Fibroblast of upper back skin (primary cell): ENCODE measurements at places on chromosomes 7 and 10.

DNA sequence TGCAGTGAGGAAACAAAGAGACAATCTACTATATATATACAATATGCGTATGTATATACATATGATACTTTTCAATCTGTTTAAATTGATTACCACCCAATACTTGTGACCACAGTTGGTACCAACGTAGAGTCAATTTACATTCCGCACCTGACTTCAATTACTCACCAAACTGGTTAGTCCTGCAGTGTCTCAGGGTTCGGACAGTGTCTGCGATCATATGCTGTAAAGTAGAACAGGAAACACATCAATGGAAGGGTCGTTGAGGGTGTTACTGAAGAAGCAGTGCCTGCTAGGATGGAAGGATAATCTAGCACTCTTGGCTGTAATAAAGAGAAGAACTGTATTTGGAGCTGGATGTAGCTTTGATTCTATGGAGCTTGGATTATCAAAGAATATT is 179.7 kb upstream of the CDCA7L start:
- no peak for DNase-seq

- no peak for DNase-seq
Observed at GRCh38 chr10:124356701-124357560, 61.8 kb downstream of the OAT start.

- DNase-seq, result no peak
Observed at GRCh38 chr7:82530361-82530760, 86.8 kb upstream of the CACNA2D1 start.

DNA sequence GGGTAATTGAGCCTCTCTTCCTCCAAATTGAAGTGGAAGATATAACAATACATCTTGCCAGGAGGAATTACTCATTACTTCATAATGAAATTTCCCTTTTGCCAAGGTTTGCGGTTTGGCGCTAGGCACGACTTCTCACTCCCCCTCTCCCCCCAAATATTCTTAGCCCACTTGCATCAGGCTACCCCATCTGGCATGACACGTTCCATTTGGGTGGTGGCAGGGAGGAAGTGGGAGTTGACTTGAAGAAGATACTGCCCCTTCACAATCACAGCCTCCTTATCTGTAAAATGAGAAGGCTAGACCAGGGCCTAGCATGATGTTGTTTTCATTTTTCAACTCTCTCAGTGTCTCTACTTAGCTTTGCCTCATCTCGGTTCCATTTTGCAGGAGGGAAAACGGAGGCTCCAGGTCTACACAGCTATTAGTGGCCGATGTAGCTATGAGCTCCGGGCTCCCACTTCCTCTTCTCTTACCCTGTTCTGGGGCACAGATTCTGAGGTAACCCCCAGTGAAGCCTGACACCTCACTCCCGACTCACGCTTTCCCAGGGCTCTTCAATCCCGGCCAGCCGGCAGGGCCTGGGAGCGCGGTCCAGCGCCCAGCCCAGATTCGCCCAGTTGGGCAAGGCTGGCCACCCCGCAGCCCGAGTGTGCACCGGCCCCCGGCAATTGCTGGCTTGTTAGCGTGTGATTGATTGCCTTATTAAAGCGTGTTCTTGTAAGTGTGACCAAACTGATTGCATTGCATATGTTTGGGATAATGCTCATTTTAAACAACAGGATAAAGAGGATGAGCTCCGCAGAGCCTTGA is 6.5 kb downstream of the EVX1 start:
- peak; percentile 35 for DNase-seq

GRCh38 chr7:26052706-26053105 is 99.3 kb upstream of the NFE2L3 start:
- peak; percentile 6 for DNase-seq

DNA sequence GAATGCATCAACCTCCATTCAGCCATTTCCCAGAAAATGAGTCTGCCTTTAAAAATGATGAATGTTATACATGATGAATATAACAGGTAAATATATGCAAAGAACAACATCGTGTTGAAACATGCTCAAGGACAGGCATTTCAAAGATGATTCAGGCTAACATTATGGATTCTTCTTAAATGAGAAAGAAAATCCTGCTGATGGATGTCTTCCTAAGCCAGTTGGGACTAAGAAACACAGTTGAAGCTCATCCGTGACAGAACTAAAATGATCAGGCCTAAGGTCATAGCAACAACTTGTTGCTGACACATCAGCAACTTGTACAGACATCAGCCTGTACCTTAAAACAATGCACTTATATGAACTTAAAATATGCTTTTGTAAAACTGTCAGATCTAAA is 267.9 kb downstream of the MAGI2 start:
- DNase-seq, result peak; percentile 10

DNA sequence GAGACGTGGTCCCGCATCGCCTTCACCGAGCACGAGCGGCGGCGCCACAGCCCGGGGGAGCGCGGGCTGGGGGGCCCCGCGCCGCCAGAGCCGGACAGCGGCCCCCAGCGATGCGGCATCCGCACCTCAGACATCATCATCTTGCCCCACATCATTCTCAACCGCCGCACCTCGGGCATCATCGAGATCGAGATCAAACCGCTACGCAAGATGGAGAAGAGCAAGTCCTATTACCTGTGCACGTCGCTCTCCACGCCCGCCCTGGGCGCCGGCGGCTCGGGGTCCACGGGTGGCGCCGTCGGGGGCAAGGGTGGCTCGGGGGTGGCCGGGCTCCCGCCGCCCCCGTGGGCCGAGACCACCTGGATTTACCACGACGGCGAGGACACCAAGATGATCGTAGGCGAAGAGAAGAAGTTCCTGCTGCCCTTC is 737 bp downstream of the CNNM2 start:
- DNase-seq, result no peak

DNA sequence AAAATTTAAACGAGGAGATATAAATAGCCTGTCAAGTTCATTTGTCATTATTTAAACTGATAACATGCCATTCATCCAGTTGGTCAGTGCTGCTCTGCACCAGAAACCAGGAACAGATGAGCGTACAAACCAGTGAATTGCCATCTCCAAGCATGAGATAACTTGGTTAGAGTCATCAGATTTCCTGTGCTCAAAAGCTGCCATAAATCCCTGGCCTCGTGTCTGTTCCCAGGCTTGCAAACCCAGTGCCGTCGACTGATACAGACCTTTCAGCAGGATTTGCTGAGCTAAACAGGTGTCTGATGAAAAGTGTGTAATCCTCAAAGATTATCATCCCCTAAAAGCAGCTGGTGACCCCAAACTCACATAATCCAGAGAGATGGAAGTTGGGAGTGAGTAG is 96.0 kb upstream of the SAMD8 start:
- DNase-seq, result no peak

DNA sequence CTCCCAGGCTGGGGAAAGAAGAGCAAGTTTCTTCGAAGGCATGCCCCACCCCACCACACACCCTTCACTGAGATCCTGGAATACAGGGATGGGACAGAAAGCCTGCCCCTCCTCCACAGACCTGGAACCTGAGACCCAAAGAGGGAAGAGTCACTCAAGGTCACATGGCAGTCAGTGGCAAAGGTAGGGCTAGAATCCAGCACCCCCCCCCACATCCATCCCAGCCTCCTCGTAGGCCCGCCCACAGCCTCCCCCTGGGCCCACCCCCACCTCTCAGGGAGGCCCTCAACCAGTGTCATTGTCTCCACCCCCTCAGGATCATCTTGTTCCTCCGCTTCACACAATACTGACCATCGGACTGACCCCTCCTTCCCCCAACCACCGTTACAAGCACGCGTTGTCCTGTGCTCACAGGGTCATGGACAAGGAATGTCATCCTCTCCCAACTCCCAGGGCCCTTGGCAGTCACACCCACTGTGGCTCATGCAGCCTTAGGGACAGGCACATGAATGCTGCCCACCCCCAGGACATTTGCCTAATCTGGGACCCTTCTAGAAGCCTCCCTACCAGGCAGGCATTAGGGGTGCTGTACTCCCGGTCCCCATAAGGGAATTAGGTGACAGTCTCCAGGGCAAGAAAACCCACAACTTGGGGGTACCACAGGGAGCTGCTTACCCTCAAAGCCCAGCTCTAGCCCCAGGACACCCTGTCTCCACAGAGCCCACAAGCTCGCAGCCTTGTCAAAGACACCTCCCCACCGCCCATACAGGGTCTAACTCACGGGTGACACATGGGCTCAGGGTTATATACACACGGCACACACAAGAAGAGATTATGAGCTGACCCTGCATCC is 1.4 kb downstream of the KCNH2 start:
- no peak for DNase-seq

GRCh38 chr7:17058568-17058967 is 176.8 kb upstream of the AGR3 start:
- peak; percentile 26 for DNase-seq

DNA sequence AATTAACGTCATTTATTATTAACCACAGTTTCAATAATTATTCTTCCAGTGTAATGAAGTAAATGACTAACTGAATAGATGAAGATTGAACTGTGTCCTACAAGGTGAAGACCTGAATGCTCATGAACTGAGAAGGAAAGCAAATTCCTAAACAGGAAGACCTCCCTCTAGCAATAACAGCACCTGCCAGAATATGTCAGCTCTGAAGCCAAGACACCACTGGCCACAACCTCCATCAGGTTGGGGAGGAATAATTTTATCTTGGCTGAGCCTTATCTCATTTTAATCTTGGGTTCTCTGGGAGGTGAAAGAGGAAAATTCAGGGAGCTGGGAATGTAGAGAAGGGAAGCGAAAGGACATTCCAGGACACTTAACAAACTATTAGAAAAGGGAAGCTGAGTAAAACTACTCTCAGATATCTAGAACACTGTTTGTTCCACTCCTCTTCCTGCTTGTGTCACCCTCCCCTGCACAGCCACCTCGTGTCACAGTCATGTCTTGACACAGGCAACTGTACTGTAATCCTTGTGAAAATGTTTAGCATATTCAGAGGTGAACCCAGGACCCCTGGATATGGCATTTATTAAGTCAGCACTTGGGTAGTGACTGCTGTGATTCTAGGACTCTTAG is 4.6 kb upstream of the SLC13A1 start:
- no peak for DNase-seq

- no peak for DNase-seq
Observed at GRCh38 chr7:104643587-104644217, 315.3 kb downstream of the LHFPL3 start.

GRCh38 chr7:122588621-122589020 is 110.3 kb downstream of the RNF133 start:
- peak; percentile 12 for DNase-seq

DNA sequence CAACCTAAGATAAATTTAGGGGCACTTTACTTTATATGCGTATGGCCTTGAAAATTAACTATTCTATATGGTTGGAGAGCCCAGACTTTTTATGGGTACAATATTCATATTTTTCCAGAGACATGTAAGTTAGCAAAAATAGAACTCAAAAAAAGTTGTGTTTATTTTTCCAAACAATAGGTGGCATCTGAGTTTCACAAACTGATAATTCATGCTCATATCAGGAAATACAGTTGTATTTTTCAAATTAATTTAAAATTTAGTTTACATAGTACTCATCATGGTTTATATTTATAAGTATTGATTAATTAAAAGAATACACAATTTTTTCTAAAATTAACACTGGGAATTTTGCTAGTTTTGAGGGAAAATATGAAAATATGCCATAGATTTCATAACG is 34.6 kb downstream of the ANKRD7 start:
- DNase-seq, result no peak

DNA sequence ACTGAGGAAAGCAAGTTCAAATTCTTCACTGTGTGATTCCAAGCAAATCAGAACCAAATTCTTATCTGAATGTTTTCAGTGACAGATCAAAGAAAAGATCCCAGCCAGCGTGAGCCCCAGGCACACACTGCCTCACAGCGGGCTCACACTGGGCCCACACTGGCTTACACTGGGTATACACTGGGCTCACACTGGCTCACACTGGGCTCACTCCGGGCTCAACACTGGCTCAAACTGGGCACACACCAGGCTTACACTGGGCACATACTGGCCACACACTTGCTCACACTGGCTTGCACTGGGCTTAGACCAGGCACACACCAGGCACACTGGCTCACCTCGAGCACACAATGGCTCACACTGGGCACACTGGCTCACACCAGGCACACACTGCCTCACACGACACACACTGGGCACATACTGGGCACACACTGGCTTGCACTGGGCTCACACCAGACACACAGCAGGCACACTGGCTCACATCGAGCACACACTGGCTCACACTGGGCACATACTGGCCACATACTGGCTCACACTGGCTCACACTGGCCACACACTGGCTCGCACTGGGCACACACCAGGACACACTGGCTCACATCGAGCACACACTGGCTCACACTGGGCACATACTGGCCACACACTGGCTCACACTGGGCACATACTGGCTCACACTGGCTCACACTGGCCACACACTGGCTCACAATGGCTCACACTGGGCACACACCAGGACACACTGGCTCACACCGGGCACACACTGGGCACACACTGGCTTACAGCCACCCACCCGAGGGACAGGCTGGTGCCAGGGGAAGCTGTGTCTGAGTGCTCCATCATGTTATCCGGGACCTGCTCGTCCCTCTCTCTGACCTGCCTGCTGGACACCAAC is 156.3 kb downstream of the PTPRN2 start:
- DNase-seq, result no peak

- DNase-seq, result no peak
Observed at GRCh38 chr7:1241603-1242255, 9.1 kb downstream of the UNCX start.

DNA sequence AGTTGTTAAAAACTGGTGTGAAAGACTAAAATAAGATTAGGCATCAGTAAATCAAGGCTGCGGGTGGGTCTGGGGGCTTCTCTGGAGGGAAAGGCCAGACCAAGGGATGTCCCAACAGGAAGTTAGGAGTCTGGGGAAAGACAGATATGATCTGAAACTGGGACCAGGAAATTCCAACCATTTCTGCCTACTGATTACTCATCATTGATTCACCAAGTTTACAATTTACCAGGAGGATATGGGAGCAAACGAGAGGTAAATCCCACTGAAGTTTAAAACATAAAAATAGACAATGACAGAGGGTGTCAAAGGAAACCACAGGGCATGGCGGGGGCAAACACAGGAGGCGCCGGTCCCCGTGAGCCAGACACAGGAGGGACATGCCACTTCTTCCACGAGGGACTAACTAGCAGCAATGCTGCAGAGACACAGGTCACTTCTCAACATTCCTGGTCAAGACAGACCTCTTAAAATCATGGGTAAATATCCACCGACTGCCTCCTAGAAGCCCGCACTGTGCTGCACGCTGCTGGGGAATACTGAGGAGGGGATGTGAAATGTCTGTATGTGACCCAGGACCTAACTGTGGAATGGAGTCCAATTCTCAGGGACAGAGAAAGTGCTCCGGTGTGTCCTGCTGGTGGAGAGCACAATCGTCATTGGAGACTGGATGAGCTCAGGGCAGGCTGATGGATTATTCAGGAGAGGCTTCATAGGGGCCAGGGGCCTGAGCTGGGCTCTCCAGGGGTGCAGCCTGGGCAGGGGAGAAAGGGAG is 153.4 kb upstream of the KLF14 start:
- peak; percentile 87 for DNase-seq

DNA sequence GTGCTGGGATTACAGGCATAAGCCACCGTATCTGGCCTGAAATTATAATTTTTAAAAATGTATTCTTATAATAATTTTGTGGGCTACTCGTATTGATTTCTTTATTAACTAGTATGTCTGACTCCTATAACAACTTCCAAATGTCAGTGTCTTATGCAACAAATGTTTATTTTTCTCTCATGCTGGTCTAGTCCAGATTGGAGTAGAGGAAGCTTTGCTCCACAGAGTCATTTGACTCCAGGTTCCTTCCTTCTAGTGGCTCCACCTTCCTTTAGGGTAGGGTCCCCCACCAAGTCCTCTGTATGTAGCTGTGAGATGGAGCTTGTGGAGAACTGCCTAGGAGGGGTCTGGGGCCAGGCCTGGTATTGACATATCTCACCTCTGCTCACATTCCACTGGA is 8.7 kb downstream of the CEP55 start:
- no peak for DNase-seq

- no peak for DNase-seq
Observed at GRCh38 chr7:155454183-155455112, 3.5 kb upstream of the EN2 start.
